ENCODE measurements at places on chromosomes 16 and 17. TPM values are rescaled to one million over a fixed set of nuclear protein-coding genes. Genes with fewer than 3 reads are reported as not detected.

CDH16 gene
- total RNA-seq, result not detected

DHRS7C gene
- total RNA-seq, result not detected

GRCh38 chr16:741986-742629, 1.3 kb upstream of the CIAO3 start:
- DNase-seq, result no peak

DNA sequence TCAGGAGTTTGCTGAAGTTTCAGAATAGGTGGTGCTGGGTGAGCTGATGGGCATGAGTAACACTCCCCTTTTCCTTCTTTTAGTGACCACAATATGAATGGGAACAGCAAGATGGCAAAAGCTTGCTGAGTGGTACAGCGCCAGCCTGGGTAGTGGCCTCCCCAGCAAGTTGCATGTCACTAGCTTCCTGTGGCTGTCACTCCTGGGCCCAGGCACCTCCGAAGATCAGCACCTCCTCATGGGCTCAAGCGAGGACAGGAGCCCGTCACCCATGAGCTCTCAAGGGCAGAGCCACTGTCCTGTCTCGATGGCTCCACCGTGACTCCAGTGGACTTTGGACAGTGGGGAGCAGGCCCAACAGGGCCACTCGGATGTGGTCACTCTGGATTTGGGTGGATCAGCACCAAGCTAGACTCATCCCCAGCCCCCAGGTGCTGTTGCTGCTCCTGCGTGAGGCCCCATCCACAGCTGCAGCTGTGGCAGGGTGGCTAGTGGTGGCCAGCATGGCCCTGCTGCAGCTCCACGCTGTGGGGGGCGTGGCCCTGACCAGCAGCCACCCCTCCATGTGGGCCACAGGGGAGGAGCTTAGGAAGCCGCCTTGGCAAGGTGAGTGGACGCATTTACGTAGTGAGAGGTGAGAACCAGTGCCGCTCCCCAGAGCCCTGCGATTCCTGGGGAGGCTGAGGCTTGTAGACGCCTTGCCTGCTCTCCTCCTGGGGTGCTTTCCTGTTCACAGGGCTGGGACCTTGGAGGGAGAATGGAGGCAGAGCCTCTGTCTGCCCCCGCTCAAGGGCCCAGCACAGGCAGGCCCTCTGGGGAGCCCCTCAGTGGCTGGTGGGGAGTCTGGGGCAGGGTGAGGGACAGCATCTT, 13.6 kb upstream of the DNASE1 start:
- no peak for DNase-seq

- no peak for DNase-seq
These were observed 8.4 kb downstream of the SLC25A10 start for GRCh38 chr17:81720267-81721071.

GRCh38 chr16:27954191-27954590, 109.3 kb downstream of the GSG1L start:
- DNase-seq, result no peak

- no peak for DNase-seq
These were observed 350.1 kb upstream of the EEF2KMT start for GRCh38 chr16:5447734-5448133.

GRCh38 chr17:78804777-78805176, 22.7 kb upstream of the CYTH1 start:
- no peak for DNase-seq

DNA sequence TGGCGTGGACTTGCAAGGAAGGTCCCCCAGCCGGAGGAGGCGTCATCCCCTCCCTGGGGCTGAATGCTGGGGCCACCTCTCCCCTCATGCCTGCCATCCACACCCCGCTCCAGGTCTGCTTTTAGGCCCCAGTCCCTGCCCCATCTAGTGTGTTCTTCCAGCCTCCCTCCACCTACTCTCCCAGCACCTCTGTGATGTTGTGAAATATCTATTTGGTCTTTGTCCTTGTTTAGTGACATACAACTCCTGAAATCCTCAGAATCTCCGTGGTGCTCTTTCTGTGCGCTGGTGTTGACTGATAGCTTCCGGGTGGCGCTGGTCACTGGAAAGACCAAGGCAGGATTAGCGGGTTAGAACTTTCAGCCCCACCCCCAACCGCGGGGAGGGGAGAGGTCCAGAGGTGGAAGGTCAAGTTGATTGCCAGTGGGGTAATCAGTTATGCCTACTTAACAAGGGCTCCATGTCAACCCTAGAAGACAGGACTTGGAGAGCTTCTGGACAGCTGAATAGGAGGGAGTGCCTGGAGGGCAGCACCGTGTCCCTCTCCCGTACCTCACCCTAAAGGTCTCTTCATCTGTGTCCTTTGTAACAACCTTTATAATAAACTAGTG, 10.1 kb downstream of the TBC1D24 start:
- no peak for DNase-seq

GRCh38 chr16:23521037-23521743, 10.9 kb upstream of the GGA2 start:
- no peak for DNase-seq

- DNase-seq, result peak; percentile 76
These were observed 12.1 kb upstream of the USP10 start for GRCh38 chr16:84687715-84688114.

DNA sequence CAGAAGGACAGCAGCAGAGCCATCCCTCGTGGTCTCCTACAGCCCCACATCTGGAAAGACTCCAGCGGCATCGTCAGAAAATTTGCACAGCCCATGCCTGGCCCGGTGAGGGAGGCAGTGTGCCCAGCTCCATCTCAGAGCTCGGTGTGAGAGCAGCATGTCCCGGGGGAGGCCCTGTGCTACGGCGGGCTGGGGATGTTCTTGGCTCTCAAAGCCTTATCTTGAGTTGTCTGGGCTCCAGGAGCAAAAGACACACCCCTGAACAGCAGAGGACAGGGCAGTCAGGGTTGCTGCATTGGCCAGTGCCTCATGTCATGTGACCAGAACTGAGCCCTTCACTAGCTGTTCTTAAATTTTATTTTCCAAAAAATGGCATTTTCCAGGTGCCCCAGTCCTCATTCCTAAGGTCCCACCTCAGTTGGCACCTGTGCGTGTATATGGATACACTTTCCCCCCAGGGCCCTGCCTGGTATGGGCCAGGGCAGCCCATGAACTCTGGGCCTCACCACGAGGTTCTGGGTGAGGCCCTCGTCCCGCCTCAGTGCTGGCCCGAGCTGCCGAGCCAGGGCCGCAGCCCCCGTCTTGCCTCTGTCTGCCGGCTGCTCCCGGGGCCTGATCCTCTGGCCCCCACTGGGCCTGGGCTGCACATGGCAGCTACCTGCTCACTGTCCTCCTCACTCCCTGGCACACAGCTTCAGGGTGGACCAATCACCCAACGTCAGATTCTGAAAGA, 3.0 kb downstream of the NUDT16L1 start:
- no peak for DNase-seq

- DNase-seq, result no peak
These were observed 274.0 kb downstream of the PHKB start for GRCh38 chr16:47734987-47735594.

Measured in OCI-LY7 (cell line).